Muscle of leg (tissue), 16 donors: ENCODE measurements at places on chromosomes 16 and 17.

DNA sequence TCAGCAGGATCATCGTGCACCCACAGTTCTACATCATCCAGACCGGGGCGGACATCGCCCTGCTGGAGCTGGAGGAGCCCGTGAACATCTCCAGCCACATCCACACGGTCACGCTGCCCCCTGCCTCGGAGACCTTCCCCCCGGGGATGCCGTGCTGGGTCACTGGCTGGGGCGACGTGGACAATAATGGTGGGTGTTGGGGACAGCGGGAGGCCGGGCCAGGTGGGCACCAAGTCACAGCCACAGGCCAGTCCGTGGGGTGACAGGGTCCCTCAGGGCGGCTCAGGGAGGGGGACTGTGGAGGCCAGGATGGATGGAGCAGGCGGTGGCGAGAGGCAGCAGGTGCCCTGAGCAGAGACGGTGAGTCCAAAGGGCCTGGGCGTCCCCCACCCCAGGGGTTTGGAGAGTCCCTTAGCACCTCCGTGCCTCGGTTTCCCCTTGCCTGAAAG lies 1.0 kb downstream of the TPSD1 start:
- no peak for DNase-seq

DNA sequence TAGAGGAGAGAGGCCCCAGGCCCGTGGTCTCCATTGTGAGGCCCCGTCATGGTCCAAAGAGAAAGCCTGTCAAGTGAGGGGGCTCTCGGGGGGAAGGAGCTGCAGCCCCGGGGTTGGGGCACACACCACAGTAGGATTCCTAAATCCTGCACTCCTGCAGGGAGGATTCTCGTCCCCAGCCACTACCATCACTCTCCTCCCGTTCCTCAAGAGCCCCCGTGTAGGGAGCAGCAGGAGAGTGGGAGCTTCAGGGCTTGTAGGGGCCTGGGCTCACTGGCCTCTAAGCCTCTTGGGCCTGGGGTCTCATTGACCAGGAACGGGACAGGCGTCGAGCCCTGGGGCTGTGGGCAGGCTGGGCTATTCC lies 821 bp downstream of the C16orf86 start:
- no peak for DNase-seq

DNA sequence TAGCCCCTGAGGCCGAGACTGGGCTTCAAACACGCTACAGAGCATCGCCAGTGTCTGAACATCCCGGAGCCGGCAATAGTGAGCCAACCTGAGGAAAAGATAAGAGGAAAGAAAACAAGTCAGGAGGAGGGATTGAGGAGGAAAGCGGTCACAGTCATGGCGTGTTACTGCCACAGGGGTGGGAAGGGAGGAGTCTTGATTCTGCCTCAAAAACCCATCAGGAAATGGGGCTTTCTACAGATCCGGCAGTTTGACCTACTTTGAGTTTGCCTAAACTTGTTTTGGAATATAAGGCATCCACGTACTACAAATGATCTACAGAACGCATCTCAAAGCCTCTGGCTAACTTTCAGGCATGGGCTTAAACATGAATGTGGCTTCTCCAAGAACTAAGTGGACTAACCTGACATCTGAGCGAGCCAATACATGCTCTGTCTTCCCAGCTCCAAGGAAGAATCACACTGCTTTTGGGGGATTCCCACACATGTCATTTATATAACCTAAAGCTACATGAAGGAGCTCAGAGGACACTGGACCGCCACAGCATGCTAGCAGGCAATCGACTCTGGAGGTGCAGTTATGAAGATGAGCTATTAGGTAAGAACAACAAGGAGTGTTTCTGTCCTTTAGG lies 96.6 kb downstream of the WDR59 start:
- no peak for DNase-seq

DNA sequence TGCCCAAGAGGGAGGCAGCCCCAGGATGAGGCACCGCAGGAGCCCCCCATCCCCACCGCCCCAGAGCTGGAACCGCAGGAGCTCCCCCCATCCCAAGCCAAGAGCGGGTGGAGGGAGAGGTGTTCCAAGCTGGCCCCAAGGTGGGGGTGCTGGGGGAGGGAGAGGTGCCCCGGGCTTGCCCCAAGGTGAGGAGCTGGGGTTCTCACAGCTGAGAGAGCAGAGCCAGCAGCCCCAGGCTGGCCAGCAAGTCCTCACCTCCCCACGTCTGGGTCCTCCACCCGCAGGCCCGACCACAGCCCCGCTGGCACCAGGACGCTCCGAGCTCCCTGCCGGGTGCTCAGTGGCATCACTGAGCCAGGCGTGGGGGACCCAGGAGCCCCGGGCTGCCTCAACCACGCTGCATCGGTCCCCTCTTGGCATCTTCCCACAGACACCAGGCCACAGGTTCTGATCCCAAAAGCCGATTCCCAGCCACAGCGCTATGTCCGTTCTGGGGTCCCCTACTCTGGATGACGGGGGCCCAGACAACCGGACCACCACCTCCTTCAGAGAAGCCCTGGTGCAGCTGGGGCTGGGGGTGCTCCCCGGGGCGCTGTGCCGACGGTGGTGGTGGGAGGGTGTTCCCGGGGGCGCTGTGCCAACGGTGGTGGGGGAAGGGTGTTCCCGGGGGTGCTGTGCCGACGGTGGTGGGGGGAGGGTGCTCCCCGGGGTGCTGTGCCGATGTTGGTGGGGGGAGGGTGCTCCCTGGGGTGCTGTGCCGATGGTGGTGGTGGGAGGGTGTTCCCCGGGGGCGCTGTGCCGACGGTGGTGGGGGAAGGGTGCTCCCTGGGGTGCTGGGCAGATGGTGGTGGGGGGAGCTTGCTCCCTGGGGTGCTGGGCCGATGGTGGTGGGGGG lies 15.4 kb upstream of the WDR45B start:
- DNase-seq: no peak

DNA sequence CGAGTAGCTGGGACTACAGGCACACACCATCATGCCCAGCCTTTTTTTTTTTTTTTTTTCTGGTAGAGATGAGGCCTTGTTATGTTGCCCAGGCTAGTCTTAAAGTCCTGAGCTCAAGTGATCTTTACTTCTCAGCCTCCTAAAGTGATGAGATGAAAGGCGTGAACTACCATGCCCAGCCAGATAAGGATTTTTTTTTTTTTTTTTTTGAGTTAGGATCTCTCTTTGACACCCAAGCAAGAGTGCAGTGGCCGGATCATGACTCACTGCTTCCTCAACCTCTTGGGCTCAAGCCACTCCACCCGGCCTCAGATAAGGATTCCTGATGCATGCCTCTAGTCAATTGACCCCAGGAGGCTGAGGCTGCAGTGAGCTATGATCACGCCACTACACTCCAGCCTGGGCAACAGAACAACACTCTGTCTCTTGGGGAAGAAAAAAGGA lies 11.2 kb upstream of the PLEKHG4 start:
- no peak for DNase-seq

GRCh38 chr16:52677501-52677900 lies 130.6 kb upstream of the TOX3 start:
- DNase-seq: no peak

GRCh38 chr16:80966617-80967016 lies 40.1 kb downstream of the CMC2 start:
- no peak for DNase-seq

- peak; percentile 67 for DNase-seq
These were observed 916 bp downstream of the PAGR1 start for GRCh38 chr16:29816694-29817441.
